ENCODE measurements at places on chromosomes 3 and 15.

DNA sequence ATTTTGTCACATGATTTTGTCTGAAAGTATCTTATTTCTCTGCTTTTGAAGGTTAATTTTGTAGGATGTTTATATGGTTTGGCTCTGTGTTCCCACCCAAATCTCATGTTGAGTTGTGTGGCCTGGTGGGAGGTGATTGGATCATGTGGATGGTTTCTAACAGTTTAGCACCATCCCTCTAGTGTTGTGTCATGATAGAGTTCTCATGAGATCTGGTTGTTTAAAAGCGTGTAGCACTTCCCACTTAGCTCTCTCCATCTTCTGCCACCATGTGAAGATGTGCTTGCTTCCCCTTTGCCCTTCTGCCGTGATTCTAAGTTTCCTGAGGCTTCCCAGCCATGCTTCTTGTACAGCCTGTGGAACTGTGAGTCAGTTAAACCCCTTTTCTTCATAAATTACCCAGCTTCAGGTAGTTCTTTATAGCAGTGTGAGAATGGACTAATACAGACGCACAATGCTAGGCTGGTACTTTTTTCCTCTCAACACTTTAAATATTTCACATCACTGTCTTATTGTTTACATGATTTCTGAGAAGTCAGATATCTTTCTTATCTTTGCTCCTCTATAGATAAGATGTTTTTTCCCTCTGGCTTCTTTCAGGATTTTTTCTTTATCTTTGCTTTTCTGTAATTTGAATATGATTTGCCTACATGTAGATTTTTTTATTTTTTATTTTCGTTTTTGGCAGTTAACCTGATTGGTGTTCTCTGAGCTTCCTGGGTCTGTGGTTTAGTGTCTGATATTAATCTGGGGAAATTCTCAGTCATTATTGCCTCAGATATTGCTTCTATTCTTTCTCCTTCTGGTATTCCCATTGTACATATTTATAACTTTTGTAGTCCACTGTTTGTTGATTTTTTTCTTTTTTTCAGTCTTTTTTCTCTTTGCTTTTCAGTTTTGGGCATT, 22.2 kb downstream of the BTD start:
- DNase-seq: no peak

- no peak for DNase-seq
Measured at GRCh38 chr15:52924630-52925029, 134.5 kb upstream of the ONECUT1 start.

- no peak for DNase-seq
Measured at GRCh38 chr3:70742081-70742480, 429.6 kb upstream of the MDFIC2 start.

GRCh38 chr3:159586571-159587202, 401.9 kb upstream of the IL12A start:
- DNase-seq: no peak

DNA sequence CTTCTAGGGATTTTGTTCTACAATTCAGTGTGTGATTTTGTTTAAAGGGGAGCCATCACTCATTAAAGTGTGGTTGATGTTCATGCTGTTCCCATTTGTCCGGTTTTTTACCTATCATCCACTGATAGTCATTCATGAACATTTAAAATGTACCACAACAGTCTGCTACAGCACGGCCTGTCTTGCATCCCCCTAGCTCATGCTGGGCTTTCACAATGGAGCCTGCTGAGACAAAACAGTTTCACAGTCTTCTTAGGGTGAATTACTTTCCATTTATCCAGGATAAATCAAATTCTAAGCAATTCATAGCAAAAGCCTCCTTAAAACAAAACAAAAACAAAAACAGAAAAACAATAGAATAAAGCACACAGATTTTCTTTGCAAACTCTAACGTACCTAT, 627.2 kb downstream of the CADM2 start:
- no peak for DNase-seq

DNA sequence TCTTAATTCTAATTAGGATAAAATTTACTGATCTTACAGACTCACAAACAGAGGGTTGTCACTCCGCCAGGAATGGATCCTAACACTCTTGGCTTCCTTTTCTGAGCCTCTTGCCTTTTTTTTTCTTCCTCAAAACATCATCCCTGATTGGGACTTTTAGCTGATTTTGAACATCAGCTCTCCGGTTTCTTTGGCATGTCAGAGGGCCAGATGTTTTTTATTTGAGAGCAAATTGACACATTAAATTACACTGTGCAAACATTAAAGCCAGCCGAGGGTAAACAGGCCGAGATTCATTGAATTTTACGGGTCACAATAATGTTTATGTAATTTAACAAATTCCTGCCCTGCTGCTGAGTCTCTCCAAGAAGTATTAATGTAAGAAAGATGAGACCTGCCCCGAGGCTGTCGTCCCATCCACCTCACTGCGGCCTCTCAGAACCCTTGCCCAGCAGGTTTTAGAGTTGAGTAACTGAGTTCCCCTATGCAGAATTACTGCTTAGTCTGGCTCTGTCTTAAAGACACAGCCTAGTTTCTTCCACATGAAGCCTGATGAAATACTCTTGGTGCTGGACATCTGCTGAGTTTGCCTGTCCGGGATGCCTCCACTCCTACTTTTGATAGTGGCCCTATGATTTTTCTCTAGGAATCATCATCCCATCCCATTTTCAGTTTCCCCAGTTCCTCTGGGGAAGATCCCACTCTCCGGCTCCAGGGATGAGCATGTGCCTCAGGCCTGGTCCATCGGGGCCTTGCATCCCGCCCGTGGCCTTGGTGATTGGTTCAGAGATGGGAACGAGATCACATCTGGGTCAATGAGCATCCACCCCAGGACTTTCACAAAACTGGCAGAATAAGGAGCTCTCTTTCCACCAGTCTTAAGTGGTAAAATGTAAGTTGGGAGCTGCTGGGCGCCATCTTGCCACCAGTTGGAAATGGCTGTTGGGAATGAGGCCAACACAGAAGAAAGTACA, 226.6 kb upstream of the TLE3 start:
- no peak for DNase-seq

DNA sequence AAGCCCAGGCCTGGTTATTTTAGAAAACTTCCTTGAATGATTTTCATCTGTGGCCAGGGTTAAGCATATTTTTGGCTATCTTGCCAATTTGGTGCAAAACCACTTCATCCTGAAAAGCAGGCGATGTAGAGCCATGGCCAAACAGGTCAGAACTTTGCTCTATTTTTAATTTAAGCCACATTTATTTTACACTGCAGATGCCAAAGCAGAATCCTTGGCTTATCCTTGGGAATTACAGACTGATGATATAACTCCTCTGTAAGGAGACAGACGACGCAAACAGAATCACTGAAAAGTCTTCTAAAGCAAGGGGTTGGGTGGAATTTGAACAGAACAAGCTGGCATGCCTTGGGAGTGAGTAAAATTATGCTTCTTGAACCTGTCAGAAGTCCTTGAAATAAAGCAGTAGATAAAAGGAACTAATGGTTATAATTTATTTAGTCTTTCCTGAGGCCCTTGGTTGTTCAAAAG, 121.9 kb downstream of the CHST2 start:
- no peak for DNase-seq

DNA sequence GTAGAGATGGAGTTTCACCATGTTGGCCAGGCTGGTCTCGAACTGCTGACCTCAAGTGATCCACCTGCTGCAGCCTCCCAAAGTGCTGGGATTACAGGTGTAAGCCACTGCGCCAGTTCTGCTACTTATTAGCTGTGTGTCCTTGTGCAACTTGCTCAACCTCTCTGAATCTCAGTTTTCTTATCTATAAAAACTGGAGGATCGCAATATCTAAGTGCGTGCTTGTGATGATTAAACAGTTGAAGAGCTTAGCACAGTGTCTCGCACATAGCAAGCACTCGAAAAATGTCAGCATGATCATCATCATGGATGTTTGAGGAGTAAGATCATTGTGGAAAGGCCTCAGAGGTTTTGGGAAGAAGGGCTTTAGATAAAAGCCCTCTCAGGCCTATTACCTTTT, 10.8 kb downstream of the CLCN2 start:
- DNase-seq: no peak
